ENCODE measurements at places on chromosomes 11 and 22.

- no peak for DNase-seq
Measured at GRCh38 chr22:29308791-29309262, 2.4 kb downstream of the GAS2L1 start.

DNA sequence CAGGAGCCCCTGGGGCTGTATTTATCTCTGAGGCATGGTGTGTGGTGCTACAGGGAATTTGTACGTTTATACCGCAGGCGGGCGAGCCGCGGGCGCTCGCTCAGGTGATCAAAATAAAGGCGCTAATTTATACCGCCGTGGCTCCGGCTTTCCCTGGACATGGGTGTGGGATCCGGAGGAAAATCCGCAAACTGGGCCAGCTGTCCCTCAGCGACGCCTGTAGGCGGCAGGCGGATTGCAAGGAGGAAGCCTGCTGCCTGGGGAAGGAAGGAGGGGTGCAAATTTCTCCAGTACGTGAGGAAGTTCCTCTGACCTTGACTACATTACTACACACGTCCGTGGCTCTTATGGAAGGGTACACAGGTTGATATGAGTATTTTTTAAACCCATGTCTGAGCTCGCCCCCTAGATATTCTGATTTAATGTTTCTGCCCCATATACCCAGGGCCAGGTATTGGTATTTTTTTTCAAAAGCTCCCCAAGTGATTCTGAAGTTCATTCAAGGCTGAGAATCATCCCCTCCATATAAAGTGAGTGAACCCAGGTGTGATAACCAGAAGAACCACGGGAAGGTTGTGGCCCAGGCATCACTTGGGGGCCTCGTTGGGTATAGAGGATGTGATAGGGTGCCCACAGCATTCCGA is 2.8 kb downstream of the MYOD1 start:
- no peak for DNase-seq

DNA sequence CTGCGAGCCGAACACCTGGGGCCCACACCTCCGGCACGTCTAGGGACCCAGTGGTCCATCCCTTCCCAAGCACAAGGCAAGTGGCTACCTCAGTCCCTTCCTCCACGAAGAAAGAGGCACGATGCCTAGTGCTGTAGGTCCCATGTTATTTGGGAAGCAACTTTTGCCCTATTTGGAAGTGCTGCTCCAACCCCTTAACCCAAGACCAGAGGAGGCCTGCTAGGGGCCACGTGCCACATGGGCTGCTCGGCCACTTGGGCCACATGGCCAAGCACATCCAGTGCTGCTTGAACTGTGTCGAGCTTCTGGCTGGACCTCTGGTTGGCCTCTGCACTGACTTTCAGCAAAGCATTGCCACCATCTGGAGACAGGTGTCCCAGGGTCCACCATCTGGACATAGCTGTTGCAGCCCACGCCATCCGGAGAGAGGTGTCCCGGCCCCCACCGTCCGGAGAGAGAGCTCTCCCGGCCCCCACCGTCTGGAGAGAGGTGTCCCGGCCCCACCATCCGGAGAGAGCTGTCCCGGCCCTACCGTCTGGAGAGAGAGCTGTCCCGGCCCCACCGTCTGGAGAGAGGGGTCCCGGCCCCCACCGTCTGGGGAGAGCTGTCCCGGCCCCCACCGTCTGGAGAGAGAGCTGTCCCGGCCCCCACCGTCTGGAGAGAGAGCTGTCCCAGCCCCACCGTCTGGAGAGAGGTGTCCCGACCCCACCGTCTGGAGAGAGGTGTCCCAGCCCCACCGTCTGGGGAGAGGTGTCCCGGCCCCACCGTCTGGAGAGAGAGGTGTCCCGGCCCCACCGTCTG is 6.5 kb upstream of the B4GALNT4 start:
- no peak for DNase-seq

- no peak for DNase-seq
Measured at GRCh38 chr22:22450343-22450839, 58.2 kb downstream of the ZNF280B start.

DNA sequence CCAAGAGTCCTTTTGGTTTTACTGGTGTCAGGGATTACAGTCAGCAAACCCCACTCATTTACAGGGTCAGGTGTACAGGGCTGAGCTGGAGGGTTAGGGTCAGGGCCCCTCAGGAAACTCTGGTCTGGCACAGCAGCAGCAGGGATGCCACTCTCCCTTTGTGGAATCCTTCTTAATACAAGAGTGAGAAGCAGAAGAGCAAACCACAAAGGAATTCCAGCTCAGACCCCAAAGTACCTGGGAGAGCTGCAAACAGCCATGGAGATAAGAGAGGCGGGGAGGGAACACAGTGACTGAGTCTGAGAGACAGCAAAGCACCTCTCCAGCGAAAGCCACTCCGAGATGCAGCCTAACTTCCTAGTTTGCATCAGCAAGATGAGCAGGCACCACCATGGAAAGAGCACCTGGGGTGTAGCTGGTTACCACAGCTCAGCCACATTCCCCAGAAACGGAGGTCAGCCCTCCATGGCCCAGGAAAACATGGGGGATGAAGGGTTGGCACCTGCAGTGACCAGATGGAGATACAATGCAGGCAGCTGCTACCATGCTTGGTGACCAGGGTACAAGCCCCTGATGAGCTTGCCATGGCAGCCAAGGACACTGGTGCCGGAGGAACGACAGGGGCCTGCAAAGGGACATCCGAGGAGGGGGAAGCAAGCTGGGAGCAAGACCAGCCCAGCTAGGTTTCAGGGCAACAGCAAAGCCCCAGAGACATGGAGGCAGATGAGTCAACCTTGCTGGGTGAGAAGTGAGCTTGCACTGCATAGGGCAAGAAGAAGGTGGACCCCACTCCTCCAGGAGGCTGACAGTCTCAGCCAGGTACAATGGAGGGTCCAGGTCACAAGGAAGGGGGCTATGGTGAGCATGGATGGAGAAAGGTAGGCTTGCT is 3.9 kb downstream of the BET1L start:
- DNase-seq: no peak

DNA sequence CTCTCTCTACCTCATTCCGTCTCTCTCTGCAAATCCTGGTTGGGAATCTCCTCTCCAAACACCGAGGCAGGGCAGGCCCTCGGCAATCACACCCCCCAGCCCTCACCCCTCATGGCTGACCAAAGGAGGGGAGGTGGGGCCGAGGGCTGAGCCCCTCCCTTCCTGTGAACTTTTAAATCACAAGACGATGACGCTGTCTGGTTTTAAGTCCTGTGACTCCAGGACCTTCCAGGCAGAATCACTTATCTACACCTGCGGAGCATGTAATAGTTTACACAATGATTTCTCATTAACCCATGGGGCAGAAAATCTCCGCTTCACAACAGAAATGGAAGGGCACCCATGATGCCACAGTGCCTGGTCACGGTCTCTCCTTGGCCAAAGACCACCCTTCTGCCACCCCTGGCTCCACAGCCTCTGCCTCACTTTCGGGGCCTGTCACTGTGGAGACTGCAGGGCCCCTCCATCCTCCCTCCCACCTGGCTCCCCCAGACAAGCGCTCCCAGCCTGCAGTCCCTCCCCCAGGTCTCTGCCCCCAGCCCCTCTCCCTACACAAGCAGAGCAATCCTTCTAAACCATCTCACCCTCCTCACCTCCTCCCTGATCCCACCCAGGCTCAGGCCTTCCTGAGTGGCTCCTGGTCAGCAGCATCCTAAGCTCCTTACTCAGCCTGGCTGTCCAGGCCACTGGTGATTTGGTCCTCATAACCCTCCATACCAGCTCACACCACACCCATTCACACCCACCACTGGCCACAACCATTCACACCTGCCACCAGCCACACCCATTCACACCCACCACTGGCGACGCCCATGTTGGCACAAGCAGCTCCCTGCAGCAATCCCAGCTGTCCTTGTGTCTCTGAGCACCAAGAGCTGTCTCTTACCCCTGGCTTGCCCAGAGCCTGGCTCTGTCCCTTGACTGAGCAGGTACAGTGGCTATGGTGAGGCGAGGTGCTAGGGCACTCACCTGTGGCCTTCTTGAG is 30.7 kb upstream of the ARFGAP3 start:
- DNase-seq: no peak

DNA sequence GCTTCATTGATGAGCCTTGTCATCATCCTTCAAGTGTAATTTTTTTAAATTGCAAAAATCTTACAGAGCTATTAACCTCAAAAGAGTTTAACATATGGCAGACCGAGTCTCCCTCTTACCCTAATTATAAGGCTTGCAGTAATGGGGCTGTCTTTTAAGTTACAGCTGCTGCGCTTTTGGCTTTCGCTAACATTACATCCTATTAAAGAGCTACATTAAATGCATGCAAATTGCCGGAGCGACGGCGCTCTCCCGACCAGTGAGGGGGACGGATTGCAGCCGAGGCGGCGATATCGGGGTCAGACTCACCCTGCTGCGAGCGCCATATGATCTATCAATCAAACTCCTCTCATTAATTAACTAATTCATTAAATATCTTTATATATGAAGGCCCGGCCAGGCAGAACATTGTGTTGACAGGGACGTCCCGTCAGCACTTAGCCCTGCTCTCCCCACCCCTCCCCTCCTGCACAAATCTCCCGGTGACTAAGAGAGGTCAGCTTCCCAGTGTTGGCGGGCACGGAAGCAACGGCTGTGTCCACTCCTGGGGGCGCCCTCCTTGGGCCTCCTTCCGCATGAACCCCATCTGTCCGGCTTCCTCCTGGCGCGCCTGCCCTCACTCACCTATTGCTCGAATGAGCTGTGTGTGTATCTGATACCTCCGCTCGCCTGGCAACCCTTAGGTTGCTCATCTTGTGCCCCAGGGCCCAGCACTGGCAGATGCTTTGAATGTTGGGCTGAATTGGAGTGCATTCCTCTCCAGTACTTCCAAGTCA is 156.0 kb upstream of the CADM1 start:
- no peak for DNase-seq

GRCh38 chr11:69002110-69002569 is 10.9 kb downstream of the MRGPRF start:
- no peak for DNase-seq

GRCh38 chr11:32435511-32435941 is at the start of gene WT1:
WT1 (minus strand) TSS chr11:32435539.
- no peak for DNase-seq

GRCh38 chr11:22922672-22923071 is 62.4 kb upstream of the CCDC179 start:
- no peak for DNase-seq

DNA sequence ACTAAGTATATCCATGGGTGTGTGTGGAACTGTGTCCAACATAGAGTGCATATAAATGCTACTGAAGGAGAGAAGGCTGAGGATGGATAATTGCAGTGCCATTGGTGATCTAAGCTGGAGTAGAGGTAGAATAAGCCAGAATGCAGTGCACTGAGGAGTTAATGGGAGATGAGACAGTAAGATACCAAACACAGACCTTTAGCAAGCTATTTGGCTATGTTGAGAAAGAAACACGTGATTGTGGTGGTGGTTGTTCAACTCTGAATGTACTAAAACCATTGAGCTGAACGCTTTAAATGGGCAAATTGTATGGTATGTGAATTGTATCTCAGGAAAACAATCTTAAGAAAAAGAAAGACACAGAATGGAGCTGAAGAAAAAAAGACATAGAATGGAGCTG is 22.8 kb downstream of the JAML start:
- DNase-seq: no peak

DNA sequence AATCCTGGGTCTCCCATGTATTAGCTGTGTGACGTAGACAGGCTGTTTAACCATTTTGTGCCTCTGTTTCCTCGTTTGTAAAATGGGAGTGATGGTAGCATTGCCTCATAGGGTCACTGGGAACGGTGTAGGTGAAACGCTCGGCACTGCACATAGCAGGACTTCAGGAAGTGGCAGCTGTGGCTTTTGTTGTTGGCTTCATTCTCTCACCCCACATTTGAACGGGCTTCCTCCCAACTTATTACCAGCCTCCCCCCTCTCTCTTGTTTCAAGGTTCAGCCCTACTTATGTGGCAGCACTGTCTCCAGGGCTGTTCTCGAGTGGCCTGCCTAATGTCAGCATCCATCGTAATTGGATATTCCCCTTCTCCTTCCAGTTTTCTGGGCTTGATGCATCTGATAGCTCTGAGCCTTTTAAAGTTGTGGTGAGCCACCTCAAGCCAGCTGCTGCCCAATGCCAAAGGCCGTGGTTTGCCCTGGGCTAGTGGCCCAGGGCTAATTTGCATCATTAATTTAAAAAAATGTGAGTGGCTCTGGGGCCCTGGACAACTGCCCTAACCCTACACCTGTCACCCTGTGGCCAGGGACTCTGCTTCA is 217.8 kb upstream of the TBCEL start:
- DNase-seq: no peak

DNA sequence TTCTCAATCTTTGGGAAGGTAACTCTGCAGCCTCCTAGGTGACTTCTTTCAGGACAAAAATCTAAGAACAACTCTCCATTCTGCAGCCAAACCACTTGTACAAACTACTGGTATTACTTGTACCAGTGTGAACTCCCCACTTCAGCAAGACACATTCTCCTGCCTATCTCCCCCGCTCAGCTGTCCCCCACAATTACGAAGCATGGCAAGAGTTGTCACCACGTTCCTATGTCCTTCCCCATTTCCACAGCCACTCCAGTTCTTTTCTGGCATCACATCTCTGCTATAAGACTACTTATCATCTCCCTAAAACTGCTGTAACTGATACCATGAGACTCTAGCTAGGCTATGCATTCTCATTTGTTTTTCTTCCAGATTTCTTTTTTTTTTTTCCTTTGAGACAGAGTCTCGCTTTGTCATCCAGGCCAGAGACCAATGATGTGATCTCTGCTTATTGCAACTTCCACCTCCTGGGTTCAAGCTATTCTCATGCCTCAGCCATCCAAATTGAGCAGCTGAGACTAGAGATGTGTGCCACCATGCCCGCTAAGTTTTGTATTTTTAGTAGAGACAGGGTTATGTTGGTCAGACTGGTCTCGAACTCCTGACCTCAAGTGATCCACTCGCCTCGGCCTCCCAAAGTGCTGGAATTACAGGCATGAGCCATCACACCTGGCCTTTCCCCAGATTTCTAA is 71.9 kb upstream of the CDON start:
- DNase-seq: no peak

All from cortex of kidney (tissue), 1 donor.